ENCODE measurements at places on chromosomes 3 and 15. TPM values are rescaled to one million over a fixed set of nuclear protein-coding genes. Genes with fewer than 3 reads are reported as not detected.

Gene GPR160
- polyA plus RNA-seq: 23.2 TPM

Gene ARL14
- not detected for polyA plus RNA-seq

Gene WWTR1
- polyA plus RNA-seq: 105 TPM

Gene TOP2B
- 27.6 TPM for polyA plus RNA-seq

Gene TMEM44
- 13.8 TPM for polyA plus RNA-seq

Gene SPATA12
- polyA plus RNA-seq: 0.25 TPM

Gene SOX14
- polyA plus RNA-seq: not detected

Gene DNAH1
- 3.5 TPM for polyA plus RNA-seq

Gene CHST2
- not detected for polyA plus RNA-seq

Gene CA12
- 0.20 TPM for polyA plus RNA-seq

Gene GOLGA8B
- polyA plus RNA-seq: 104 TPM

Gene SLC2A2
- polyA plus RNA-seq: 15.5 TPM

Gene SV2B
- polyA plus RNA-seq: not detected

Gene GOLGA6L9
- 4.0 TPM for polyA plus RNA-seq

Gene SLC12A1
- polyA plus RNA-seq: not detected

Gene CCR9
- polyA plus RNA-seq: not detected

Gene HYAL1
- 193 TPM for polyA plus RNA-seq

Gene CAND2
- 0.09 TPM for polyA plus RNA-seq

Gene SLC28A1
- polyA plus RNA-seq: 5.8 TPM

Gene FAM81A
- polyA plus RNA-seq: not detected

Gene FGD5
- polyA plus RNA-seq: 0.17 TPM

Gene CSPG4
- 0.03 TPM for polyA plus RNA-seq

Gene CHCHD6
- polyA plus RNA-seq: 20.8 TPM

Gene SERPINI1
- polyA plus RNA-seq: 29.7 TPM

Gene GOLGA6L6
- polyA plus RNA-seq: not detected

Gene HAPLN3
- 0.09 TPM for polyA plus RNA-seq

Gene WDR93
- polyA plus RNA-seq: 0.08 TPM

Gene BCL6
- polyA plus RNA-seq: 53.7 TPM

Gene CFAP100
- 0.63 TPM for polyA plus RNA-seq

Gene SH3GL3
- not detected for polyA plus RNA-seq

Gene HRG
- polyA plus RNA-seq: 0.09 TPM

Gene CLRN1
- polyA plus RNA-seq: not detected

Gene MST1R
- polyA plus RNA-seq: 0.72 TPM

Gene PTX3
- polyA plus RNA-seq: not detected

Gene TMEM108
- polyA plus RNA-seq: not detected

Gene NR2E3
- polyA plus RNA-seq: not detected

Gene PLCL2
- polyA plus RNA-seq: not detected

Gene ARGFX
- not detected for polyA plus RNA-seq

Gene TMCO5A
- not detected for polyA plus RNA-seq

All from HepG2 (cell line).